ENCODE measurements at places on chromosomes 4 and X. TPM values are rescaled to one million over a fixed set of nuclear protein-coding genes. Genes with fewer than 3 reads are reported as not detected.

The AVPR2 gene
- total RNA-seq, result not detected

The MTNR1A gene
- total RNA-seq, result 0.33 TPM

The PAGE2B gene
- not detected for total RNA-seq

The LIMCH1 gene
- total RNA-seq, result 37.9 TPM

The SLITRK2 gene
- not detected for total RNA-seq

The CDS1 gene
- total RNA-seq, result 0.78 TPM

The NRK gene
- not detected for total RNA-seq

The TLR3 gene
- total RNA-seq, result 0.44 TPM

The SORBS2 gene
- total RNA-seq, result 0.30 TPM

The RBM47 gene
- total RNA-seq, result 23.2 TPM

The RAB33A gene
- 0.20 TPM for total RNA-seq

The NLRP2B gene
- not detected for total RNA-seq

The DGAT2L6 gene
- not detected for total RNA-seq

The ADAM29 gene
- total RNA-seq, result not detected

The DNAJB14 gene
- 20.1 TPM for total RNA-seq

The LAS1L gene
- 68.3 TPM for total RNA-seq

The GBA3 gene
- total RNA-seq, result not detected

Measured in A549 treated with CORT108297 at 1 μM for 4 hours (cell line).